ENCODE measurements at places on chromosomes 6 and 20.

DNA sequence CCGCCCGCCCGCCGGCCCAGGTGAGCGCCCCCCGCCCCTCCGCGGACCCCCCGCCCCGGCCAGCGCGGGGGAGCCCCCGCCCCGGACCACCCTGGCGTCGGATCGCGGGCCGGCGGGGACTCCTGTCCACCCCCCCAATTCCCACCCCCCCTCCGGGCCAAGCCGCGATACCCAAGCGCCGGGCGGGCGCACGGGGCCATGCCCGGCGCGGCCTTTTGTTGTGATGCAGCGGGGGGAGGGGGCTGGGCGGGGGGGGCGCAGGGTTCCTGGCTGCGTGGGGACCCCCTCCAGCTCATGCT, 245 bp downstream of the SRC start:
- no peak for DNase-seq

- DNase-seq: no peak
Observed at GRCh38 chr6:106885679-106886078, 88.8 kb downstream of the CD24 start.

DNA sequence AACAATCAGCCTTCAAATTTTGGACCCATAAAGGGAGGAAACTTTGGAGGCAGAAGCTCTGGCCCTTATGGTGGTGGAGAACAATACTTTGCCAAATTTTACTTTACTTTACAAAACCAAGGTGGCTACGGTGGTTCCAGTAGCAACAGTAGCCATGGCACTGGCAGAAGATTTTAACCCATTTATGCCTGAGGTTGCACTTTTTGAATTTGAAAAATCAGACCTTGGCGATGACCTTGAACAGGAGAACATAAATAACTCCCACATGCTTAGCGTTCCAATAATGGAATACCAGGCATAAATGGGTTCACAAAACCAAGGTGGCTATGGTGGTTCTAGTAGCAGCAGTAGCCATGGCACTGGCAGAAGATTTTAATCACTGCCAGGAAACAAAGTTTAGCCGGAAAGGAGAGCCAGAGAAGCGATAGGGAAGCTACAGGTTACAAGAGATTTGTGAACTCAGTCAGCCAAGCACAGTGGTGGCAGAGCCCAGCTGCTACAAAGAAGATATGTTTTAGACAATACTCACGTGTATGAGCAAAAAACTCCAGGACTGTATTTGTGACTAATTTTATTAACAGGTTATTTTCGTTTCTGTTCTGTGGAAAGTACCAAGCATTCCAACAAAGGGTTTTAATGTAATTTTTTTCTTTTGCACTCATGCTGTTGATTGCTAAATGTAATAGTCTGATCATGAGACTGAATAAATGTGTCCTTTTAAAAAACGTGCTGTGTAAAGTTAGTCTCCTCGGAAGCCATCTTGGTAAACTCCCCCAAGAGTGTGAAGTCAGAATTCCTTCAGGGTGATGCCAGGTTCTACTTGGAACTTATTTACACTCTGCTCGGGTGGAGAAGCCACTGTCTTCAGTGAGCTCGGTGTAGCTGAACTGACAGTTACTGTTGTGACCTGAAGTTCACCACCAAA, 6.7 kb downstream of the SFT2D1 start:
- DNase-seq: no peak

GRCh38 chr6:87741001-87741650, 39.1 kb upstream of the AKIRIN2 start:
- DNase-seq: no peak

- DNase-seq: no peak
Observed at GRCh38 chr6:2517401-2517800, 233.3 kb downstream of the MYLK4 start.

Measured in effector CD4-positive, alpha-beta T cell (primary cell).